Esophagus squamous epithelium (tissue), 5 donors: ENCODE measurements at places on chromosomes 16 and 17. TPM values are rescaled to one million over a fixed set of nuclear protein-coding genes. Genes with fewer than 3 reads are reported as not detected.

The TNFRSF12A gene
- total RNA-seq, result 46.0 TPM

The RPL19 gene
- 2,502 TPM for total RNA-seq

The PPY gene
- total RNA-seq, result not detected

The COPZ2 gene
- 4.0 TPM for total RNA-seq

The FAM171A2 gene
- 3.7 TPM for total RNA-seq

The KRT33A gene
- 2.7 TPM for total RNA-seq

The SLFN13 gene
- 7.6 TPM for total RNA-seq

The EME1 gene
- 0.72 TPM for total RNA-seq

The BTBD17 gene
- not detected for total RNA-seq

The GPRC5C gene
- total RNA-seq, result 14.0 TPM

The CDK5R1 gene
- 9.6 TPM for total RNA-seq

The CTRB2 gene
- total RNA-seq, result not detected

The ZPBP2 gene
- total RNA-seq, result not detected

The ARL2BP gene
- 58.4 TPM for total RNA-seq

The GALR2 gene
- 0.44 TPM for total RNA-seq

The SYNGR3 gene
- total RNA-seq, result not detected

The KRT12 gene
- not detected for total RNA-seq

The DNAH9 gene
- 0.38 TPM for total RNA-seq

The CLEC19A gene
- total RNA-seq, result not detected

The C16orf95 gene
- 0.75 TPM for total RNA-seq

The MYL11 gene
- not detected for total RNA-seq

The CLDN7 gene
- total RNA-seq, result 172 TPM

The AXIN2 gene
- 10.9 TPM for total RNA-seq

The PHKG2 gene
- total RNA-seq, result 22.0 TPM

The KRTAP4-6 gene
- not detected for total RNA-seq

The C1QL1 gene
- total RNA-seq, result 0.70 TPM

The RND2 gene
- not detected for total RNA-seq

The EXOC3L1 gene
- total RNA-seq, result 1.3 TPM

The TSNAXIP1 gene
- 0.48 TPM for total RNA-seq

The ZNF597 gene
- 0.68 TPM for total RNA-seq

The POLR3K gene
- total RNA-seq, result 3.1 TPM

The HS3ST3A1 gene
- 12.0 TPM for total RNA-seq
